ENCODE measurements at places on chromosomes 7 and 10.

DNA sequence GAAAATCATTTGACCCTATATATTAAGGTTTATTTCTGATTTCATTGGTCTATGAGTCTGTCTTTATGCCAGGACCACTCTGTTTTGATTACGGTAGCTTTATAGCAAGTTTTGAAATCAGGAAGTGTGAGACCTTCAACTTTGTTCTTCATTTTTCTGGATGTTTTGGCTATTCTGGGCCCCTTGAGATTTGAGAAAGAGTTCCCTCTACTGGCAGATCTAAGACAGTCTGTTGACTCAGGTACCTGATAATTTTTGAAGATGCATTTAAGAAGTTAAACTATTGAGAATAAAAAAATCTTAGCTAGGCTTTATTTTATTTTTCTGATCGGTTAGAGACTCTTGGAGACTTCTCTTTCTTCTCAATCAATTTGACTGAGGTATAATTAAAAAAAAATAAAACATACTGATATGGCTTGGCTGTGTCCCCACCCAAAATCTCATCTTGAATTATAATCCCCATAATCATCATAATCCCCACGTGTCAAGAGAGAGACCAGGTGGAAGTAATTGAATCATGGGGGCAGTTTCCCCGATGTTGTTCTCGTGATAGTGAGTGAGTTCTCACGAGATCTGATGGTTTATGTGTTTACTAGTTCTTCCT, 209.2 kb downstream of the SNX10 start:
- DNase-seq: peak; percentile 11

- peak; percentile 34 for DNase-seq
These were observed 67.6 kb upstream of the CTNNA3 start for GRCh38 chr10:67763499-67764011.

DNA sequence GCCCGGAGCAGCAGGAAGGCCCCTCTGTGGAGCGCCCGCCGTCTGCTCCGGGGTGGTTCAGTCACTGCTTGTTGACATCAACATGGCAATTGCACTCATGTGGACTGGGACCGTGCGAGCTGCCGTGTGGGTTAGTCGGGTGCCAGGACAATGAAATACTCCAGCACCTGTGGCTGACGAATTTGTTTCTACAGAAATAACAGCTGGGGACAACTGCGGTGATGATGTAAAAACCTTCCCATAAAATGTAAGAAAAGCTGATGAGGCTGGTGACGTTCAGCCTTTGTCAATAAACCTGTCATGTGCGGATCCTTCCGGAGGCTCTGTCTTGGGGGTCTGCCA, 5.6 kb downstream of the GPER1 start:
- no peak for DNase-seq

DNA sequence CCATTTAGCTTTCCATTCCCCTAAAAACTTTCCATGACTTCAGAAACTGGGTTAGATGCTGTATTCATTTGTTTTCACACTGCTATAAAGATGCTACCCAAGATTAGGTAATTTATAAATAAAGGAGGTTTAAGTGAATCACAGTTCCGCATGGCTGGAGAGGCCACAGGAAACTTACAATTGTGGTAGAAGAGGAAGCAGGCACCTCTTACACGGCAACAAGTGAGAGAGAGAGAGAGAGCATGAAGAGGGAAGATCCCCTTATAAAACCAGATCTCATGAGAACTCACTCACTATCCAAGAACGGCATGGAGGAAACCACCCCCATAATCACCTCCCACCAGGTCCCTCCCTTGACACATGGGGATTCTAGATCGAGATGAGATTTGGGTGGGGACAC, 336.8 kb downstream of the TFEC start:
- DNase-seq: no peak

- peak; percentile 16 for DNase-seq
These were observed 788 bp downstream of the AKAP9 start for GRCh38 chr7:91941450-91941849.

Data from amniotic epithelial cell (primary cell).